ENCODE measurements at places on chromosomes 11 and 22. TPM values are rescaled to one million over a fixed set of nuclear protein-coding genes. Genes with fewer than 3 reads are reported as not detected.
A peak's percentile ranks its signal among the peaks of the same experiment; 100 is the strongest.

DNA sequence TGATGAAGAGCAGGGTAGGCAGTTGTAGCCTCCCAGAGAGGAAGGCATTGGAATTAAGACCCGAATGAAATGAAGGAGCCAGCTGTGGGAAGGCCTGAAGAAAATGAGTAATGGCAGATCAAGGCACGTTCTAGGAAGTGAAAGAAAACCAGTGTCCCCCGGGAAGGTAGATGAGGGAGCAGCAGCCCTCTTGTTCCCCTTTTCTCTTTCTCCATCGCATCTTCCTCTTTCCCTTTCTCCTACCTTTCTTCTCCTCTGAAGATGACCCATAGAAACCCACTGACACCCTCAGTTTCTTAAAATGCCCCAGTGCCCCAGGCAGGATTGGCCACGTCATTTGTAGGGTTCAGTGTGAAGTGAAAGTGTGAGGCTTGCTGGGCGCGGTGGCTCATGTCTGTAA, 172.6 kb upstream of the SEZ6L start:
- H3K4me3 ChIP-seq: no peak overlapping the region
- H3K27ac ChIP-seq: no peak overlapping the region
- DNase-seq: no peak
- H3K27me3 ChIP-seq: no peaks in the 10 kb centered on the region

GRCh38 chr11:46307785-46308341, 30.4 kb downstream of the CREB3L1 start:
- H3K4me3 ChIP-seq: no peak overlapping the region
- H3K27me3 ChIP-seq: no peaks in the 10 kb centered on the region
- no peaks in the 10 kb centered on the region for H3K36me3 ChIP-seq
- no peak overlapping the region for H3K27ac ChIP-seq

- H3K27ac ChIP-seq: no peak overlapping the region
- H3K27me3 ChIP-seq: no peaks in the 10 kb centered on the region
- H3K36me3 ChIP-seq: no peaks in the 10 kb centered on the region
- H3K4me3 ChIP-seq: no peak overlapping the region
- DNase-seq: no peak
These were observed 5.3 kb upstream of the IFITM3 start for GRCh38 chr11:325796-326591.

DNA sequence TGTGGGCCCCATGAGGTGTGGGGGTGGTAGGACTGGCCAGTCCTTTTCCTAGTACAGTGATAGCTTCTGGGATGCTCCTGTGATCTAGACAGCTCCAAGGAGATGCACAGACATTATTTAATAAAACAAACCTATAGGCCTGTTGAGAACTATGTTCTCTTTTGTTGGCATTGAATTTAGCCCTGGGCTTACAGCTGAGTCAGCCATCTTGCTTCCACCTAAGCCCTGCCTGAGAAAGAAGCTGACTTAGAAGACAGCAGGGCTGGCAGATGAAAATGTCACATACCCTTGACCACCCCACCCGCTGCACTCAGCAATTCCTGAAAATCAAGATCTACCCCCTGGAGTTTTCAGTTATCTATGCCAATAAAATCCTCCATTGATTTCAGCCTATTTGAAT, 353.2 kb downstream of the CADM1 start:
- H3K4me1 ChIP-seq: no peaks in the 10 kb centered on the region
- H3K36me3 ChIP-seq: no peaks in the 10 kb centered on the region
- DNase-seq: no peak

GRCh38 chr22:36884349-36885158, 23.7 kb downstream of the NCF4 start:
- H3K27ac ChIP-seq: no peak overlapping the region
- no peaks in the 10 kb centered on the region for H3K36me3 ChIP-seq
- no peaks in the 10 kb centered on the region for H3K4me1 ChIP-seq
- no peaks in the 10 kb centered on the region for H3K27me3 ChIP-seq
- H3K4me3 ChIP-seq: no peak overlapping the region

DNA sequence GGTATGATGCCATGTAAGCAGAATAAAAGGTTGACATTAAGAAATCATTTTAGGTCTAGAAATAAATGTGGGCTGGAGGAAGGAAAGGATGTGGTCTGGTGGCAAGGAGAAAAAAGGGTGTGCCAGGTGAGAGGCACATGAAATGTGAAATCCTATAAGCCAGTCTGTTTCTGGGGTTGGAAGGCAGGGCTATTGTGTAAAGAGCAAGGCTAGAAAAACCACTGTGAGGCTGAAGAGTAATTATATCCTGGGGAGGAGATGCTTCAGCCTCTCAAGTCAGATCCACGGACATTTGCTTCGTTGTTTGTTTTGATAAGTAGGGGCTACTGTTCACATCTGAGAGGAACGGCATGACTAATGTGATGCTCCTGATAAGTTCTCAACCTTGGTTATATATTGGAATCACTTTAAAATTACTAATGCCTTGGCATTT, 77.5 kb upstream of the CTSC start:
- peak; percentile 76 for DNase-seq
- H3K27me3 ChIP-seq: no peaks in the 10 kb centered on the region
- H3K27ac ChIP-seq: peak overlapping the region; percentile 61
- no peak overlapping the region for H3K4me3 ChIP-seq
- no peaks in the 10 kb centered on the region for H3K36me3 ChIP-seq

DNA sequence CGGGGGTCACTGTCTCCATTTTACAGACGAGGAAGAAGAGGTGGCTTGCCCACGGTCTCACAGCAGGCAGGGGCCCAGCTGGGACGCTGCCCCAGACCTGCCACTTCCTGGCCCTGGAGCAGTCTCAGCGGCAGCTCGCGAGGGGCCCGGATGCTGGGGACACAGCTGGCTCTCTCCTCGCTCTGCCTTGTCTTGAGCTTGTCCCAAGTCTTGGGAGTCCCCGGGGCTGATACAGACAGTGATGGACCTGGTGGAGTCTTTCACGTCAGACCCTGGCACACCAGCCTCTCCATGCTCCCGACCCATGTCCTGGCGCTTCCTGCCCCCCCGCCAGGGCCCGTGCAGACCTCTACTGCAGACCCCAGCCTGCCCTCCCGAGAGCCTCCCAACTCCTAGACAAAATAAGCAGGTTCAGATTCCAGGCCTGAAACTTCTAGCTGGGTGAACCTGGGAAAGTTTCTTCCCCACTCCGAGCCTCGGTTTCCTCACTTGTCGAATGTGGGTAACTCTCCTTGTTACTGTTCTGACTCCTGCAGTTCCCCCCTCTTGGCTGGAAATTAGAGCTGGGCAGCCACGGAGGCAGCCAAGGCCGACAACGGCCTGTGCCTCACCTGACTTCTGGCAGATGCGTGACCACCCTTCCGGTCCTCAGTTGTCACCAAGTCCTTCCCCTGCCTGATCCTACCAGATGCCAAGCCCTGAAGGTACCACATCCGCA, 145.4 kb downstream of the CACNA1I start:
- H3K27ac ChIP-seq: no peak overlapping the region

DNA sequence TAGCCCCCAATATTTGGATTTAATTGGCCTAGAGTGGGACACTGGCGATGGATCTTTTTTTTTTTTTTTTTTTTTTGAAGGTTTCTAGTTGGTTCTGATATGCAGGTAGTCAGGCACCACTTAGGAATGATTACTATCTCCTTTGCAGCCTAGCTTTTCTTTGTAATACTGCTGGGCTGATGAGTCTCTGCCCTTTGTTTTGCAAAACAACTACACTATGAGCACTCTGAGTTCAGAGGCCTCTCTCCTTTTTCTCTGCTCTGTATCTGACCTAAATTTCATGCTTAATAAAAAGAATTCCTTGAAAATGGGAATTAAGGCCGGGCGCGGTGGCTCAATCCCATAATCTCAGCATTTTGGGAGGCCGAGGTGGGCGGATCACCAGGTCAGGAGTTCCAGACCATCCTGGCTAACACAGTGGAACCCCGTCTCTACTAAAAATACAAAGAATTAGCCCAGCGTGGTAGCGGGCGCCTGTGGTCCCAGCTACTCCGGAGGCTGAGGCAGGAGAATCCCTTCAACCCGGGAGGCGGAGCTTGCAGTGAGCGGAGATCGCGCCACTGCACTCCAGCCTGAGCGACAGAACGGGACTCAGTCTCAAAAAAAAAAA, 1312.3 kb downstream of the FAM181B start:
- no peaks in the 10 kb centered on the region for H3K4me1 ChIP-seq
- no peak overlapping the region for H3K4me3 ChIP-seq
- H3K27me3 ChIP-seq: no peaks in the 10 kb centered on the region
- H3K27ac ChIP-seq: no peak overlapping the region
- H3K36me3 ChIP-seq: no peaks in the 10 kb centered on the region
- no peak for DNase-seq

DNA sequence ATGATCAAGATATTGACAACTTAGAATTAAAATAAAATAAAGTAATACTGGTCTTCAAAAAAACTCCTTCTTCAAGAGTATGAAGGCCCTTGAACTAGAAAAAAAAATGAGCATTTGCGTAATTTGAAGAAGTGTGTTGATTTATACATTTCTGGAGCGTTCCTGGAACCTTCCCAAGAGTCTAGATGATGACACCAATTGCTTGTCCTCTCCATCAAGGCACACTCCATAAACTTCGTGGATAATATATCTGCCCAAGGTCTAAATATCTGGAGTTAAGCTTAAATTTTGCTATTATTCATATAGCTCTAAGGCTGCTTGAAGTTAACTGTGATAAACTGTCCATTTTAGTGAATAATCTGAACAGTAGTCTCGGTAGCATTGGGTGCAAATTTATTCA, 361.3 kb upstream of the CNTN5 start:
- no peak overlapping the region for H3K27ac ChIP-seq
- no peak overlapping the region for H3K4me3 ChIP-seq
- H3K36me3 ChIP-seq: no peaks in the 10 kb centered on the region
- no peaks in the 10 kb centered on the region for H3K4me1 ChIP-seq
- no peak for DNase-seq

GRCh38 chr11:117562136-117562535, 234.5 kb downstream of the CEP164 start:
- H3K36me3 ChIP-seq: no peaks in the 10 kb centered on the region
- peaks cover 78% of the 10 kb centered on the region for H3K27me3 ChIP-seq
- no peaks in the 10 kb centered on the region for H3K4me1 ChIP-seq
- H3K27ac ChIP-seq: no peak overlapping the region

DNA sequence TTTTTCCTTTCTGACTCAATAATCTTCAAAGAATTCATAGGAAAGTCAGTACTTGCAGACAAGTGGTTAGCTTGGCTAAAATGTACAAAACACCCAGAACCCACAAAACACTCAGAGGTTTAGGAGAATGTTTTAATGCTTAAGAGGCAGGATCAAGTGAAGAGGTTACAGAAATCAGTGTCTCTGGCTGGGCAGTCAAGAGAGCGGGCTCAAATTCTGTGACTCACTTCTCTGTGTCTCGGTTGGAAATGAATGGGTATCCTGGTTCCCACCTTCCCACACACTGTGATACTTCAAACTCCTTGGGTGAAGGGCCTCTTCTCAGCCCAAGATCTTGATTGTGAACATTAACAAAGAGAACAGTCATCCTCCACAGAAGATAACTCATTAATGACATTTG, 3.8 kb downstream of the MPEG1 start:
- no peak overlapping the region for H3K4me3 ChIP-seq
- H3K27me3 ChIP-seq: peaks cover 13% of the 10 kb centered on the region

GRCh38 chr11:61334434-61335354, 1.7 kb downstream of the TKFC start:
- H3K27me3 ChIP-seq: no peaks in the 10 kb centered on the region
- peak; percentile 60 for DNase-seq
- H3K36me3 ChIP-seq: peaks cover 3% of the 10 kb centered on the region

DNA sequence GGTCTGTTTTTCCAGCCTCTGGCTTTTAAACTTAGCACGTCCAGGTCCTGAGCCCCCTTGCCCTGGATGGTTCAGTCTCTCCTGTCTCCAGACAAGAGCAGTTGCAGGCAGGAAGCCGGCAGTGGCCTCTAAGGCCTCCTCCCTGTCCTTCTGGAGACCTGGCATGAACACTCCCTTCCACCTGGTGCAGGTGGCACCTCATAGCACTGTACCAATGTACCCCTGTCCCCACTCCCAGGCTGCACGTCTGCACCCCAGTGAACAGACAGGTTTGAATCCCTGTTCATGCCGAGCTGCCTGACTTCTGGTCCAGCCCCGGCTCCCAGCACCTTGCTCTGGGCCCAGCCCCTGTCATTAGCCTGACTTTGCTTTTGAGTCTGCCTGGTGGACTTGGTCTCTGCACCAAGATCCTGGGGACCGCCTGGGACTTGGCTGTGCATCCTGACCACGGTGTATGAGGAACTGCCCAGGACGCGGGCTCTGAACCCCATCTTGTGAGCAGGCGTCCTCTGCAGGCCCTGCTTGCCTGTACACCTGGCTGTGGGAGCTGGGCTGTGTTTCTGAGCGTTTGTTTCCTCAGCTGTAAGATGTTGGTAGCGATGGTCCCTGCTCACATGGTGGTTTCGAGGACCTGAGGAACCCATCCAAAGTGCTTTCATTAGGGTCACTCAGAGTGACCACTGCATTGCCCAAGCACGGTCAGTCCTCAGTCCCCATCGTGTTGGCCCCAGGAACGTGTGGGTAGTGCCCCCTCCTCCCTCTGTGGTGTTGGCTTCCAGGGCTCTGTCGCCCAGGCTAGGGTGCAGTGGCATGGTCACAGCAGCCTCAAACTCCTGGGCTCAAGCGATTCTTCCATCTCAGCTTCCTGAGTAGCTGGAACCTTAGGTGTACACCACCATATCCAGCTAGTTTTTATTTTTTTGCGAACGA, 75.0 kb upstream of the SHANK2 start:
- no peak overlapping the region for H3K4me3 ChIP-seq
- no peak for DNase-seq
- H3K27ac ChIP-seq: no peak overlapping the region
- no peaks in the 10 kb centered on the region for H3K27me3 ChIP-seq
- H3K4me1 ChIP-seq: no peaks in the 10 kb centered on the region

DNA sequence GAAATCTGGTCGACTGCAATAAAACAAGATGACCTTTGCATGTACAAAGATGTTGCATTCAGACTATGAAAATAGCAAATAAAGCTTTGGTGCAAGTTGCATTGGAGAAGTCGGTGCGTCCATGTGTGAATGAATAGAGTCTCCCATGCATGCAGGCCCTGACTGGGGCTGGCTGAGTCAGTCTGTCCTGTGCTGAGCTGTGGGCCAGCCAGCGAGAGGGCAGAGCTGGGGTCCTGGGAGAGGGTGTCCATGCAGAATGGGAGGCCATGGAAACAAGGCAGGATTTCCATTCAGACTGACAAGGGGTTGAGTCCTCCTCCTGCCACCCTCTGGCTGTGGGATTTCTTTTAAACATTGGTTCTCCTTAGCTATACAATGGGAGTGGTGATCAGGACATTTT, 2.3 kb upstream of the CRYBB3 start:
- H3K27me3 ChIP-seq: no peaks in the 10 kb centered on the region
- no peaks in the 10 kb centered on the region for H3K36me3 ChIP-seq
- H3K4me3 ChIP-seq: no peak overlapping the region
- DNase-seq: no peak
- no peak overlapping the region for H3K27ac ChIP-seq

- no peaks in the 10 kb centered on the region for H3K27me3 ChIP-seq
- no peaks in the 10 kb centered on the region for H3K36me3 ChIP-seq
These were observed 59.4 kb downstream of the OTOG start for GRCh38 chr11:17606233-17607082.

- peak within 1 kb of the TSS; percentile 81 for H3K4me3 ChIP-seq
- H3K36me3 ChIP-seq: peaks cover 21% of the 10 kb centered on the region
- peaks cover 27% of the 10 kb centered on the region for H3K4me1 ChIP-seq
- no peaks in the 10 kb centered on the region for H3K27me3 ChIP-seq
- DNase-seq: peak; percentile 100
These were observed at the start of gene STIP1 for GRCh38 chr11:64185693-64186491. STIP1 (plus strand) TSS chr11:64186171; CDS start chr11:64186262, 91 bp downstream.

Gene DAGLA
- total RNA-seq: 8.6 TPM

Gene NRIP3
- not detected for total RNA-seq

Gene IFITM10
- total RNA-seq: 1.4 TPM

Gene GLYAT
- not detected for total RNA-seq

Gene KRTAP5-1
- total RNA-seq: not detected

Gene OR4A16
- not detected for total RNA-seq

Gene CELF1
- total RNA-seq: 92.7 TPM

Gene CEP126
- total RNA-seq: 2.5 TPM

Gene GTSE1
- total RNA-seq: 26.4 TPM
